ENCODE measurements at places on chromosomes 3 and 15. TPM values are rescaled to one million over a fixed set of nuclear protein-coding genes. Genes with fewer than 3 reads are reported as not detected.

Gene THBS1
- 173 TPM for polyA plus RNA-seq

Gene FMN1
- polyA plus RNA-seq = 1.5 TPM

GRCh38 chr3:136979204-136979603, 21.4 kb downstream of the IL20RB start:
- no peak for DNase-seq

DNA sequence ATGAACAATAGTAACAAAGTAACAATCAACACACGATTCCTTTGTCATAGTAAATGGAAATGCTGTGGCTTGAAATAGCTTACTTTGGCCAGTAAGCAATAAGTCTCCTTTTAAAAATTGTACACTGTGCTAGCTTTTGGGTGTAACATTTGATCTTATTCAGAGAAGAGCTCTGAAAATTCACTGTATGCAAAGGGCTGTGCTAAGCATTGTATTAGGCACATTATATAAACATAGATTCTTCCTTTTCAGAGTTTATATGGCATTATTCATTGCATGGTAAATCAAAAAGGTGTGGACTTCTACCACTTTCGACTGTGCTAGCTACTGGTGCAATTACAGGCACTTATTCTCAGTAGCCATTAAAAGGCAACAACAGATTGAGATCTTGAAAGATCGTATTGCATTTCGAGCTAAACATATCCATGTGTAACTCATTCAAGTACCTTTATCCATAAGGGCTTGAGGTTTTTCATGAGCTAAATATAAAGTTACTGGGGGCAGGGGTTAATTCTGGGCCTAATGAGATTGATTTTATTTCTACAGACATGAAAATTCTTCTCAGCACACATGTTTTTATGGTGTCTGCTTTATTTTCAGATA, 246.8 kb downstream of the NR1D2 start:
- no peak for DNase-seq

GRCh38 chr15:73485372-73485771, 42.4 kb downstream of the REC114 start:
- no peak for DNase-seq

Gene SI
- polyA plus RNA-seq = not detected

- DNase-seq = no peak
Observed at GRCh38 chr3:42655980-42656679, 2.6 kb downstream of the ZBTB47 start.

Gene CAPN7
- 55.9 TPM for polyA plus RNA-seq

GRCh38 chr15:76282465-76282864, 28.8 kb downstream of the ETFA start:
- DNase-seq = no peak

DNA sequence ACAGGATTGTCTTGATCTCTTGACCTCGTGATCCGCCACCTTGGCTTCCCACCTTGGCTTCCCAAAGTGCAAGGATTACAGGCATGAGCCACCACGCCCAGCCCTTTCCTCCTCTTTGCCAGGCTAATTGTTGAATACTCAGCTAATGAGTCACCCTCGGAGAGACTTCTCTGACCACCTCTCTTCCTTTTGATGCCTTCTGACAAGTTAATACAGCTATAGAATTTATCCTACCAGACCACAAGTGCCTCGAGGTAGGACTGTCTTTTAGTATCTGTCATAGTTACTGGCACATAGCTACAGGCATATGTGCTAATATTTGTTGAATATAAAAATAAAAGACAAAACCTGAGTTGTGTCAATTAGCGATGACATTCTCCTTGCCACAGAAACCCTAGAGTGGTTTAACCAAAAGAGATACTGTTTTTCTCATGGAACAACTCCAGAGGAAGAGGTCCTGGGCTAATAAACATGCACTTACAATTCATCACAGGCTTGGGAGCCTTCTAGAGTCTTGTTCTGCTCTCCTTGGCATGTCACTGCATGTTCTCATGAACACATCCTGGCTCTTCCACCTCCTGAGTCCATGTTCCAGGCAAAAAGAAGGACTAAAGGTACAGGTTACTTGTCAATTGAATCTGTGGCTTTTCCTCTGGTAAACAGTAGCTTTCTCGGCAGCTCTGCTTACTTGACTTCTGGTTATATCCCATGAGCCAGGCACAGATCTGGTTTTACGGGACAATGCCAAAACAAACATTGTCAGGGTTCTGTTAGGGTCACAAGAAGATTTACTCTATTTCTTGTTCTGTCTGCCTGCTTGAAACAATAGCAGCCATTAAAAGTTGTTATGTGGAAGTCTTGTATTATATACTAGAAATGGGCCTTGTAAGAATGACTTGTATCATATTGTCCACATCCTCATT, 332.3 kb downstream of the THSD4 start:
- no peak for DNase-seq

Gene LYZL4
- not detected for polyA plus RNA-seq

Gene IGSF11
- polyA plus RNA-seq = 4.9 TPM

DNA sequence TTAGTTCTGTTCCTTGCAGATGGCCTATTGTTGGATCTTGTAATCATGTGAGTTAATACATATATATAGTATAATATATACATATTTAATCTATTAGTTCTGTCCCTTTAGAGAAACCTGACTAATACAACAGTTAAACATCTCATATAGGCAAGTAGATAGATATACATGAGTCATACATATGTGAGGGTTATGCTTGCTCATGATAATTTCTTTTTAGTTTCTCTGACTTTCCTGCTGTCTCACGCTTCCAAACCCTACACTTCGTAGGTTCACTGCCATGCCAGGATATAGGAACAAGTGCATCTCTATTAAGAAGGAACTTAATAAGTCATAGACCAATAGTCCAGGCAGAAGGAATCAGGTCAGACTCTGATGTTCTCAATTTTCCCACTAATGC, 16.8 kb upstream of the CLDN16 start:
- DNase-seq = no peak

- DNase-seq = no peak
Observed at GRCh38 chr15:90845201-90845949, 23.0 kb upstream of the FURIN start.

DNA sequence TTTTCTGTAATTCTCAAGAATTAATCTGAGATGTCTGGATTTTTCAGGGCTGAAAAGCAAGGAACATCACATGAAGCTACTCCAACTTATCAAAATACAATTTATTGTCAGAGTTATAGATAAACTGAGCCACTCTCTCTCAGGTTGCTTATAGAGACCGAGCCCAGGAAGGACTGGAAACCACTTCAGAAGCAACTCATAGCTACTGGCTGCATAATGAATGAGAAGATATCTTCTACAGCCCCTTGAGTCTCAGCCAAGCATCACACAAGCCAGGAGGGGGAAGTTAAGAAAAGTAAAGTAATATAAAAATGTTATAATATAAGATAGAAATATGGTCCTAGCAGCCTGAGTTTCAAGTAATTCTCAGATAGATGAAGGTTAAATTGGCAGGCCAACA, 186.0 kb downstream of the TNIK start:
- no peak for DNase-seq

Gene GREM1
- 0.56 TPM for polyA plus RNA-seq

Gene RHOV
- 1.4 TPM for polyA plus RNA-seq

- DNase-seq = no peak
Observed at GRCh38 chr3:133230195-133230594, 169.7 kb upstream of the BFSP2 start.

GRCh38 chr3:78729946-78730345, 1037.9 kb downstream of the ROBO1 start:
- DNase-seq = no peak

Gene PLCL2
- 18.8 TPM for polyA plus RNA-seq

DNA sequence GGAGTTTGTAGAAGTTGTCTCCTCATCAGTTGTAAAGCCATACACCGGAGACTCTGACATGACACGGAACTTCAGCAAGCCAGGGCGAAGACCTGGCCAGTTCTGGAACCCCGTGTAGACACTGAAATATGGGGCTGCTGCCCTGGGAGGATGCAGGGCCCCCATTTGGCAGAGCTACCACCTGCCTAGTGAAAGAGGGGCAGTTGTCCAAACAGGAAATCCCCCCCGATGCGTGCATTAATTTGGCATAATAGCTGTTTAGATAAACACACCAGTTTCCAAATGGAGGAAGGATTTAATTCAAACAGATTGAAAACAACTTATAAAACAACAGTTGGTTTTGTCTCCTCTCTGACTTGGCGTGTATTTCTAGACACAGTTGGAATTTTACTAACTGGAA, 357.2 kb downstream of the GABRG3 start:
- no peak for DNase-seq

DNA sequence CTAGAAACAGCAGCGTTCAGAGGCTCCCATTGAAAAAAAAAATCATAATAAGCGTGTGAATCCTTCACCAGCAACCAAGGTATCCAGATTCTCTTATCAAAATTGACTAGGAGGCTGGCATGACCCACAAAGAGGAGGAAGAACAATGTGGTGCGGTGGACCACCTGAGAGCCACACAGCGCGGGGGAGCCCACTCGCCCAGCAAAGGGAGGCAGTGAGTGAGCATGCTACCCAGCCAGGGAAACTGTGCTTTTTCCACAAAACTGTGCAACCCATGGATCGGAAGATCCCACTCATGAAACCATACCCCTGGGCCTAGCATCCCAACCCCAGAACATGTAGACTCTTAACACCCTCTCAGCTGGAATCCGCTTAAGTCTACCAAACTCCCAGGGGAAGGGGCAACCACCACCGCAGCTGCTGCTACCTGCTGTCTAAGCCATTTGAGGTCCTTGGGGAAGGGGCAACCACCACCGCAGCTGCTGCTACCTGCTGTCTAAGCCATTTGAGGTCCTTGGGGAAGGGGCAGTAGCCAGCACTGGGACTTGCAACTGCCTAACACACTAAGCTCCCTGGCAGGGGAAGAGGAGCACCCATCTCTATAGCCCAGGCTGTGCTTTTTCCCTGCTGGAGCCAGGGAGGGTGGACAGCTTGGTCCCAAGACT, 102.8 kb upstream of the CLDN18 start:
- DNase-seq = no peak

DNA sequence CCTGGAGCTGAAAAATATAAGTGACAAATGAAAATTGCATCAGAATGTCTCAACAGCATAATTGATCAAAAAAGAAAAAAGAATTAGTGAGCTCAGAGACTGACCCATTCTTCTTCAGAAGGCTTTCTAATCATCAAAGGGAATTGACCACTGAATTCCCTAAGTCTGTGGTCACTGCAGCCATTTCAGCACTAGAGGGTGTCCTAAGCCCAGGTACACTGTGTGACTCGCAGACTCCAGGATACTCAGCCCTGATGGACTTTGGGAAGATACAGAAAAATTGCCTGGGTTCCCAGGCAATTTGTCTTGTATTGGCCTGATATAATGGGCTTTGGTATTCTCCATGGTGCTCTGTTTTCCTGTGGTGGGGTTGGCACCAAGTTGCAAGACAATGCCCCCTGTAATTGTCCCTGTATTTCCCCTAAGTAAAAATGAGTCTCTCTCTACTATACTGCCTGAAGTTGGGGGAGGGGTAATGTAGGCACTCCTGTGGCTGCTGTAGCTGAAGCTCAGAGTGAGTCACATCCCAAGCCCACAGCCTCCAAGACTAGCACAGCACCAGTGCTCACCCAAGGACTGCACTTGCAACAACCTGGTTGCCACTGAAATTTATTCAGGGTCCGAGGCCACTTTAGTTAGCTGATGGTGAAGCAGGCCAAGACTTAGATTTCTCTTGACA, 256.0 kb upstream of the STAC start:
- DNase-seq = no peak

- DNase-seq = no peak
Observed at GRCh38 chr3:49462222-49462621, 7.8 kb upstream of the DAG1 start.

Gene DUOXA2
- polyA plus RNA-seq = not detected

DNA sequence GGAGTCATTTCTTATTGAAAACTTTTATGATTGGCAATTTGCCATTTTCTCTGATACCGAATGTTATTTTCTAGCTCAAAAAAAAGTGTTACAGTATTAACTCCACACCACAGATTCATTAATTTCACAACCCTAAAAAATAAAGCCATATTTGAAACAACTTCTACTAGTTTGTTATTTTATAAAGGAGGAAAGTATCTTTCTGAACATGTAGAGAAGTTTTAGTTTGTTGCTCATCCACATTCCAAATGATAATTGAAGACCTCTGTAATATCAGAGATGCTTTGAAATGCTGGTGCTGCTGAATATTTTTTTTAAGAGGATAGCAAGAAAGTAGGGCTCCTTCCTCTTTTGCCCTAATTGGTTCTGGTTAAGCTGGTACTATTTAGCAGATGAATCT, 1.9 kb downstream of the VGLL3 start:
- DNase-seq = no peak

- no peak for DNase-seq
Observed at GRCh38 chr3:8069471-8069870, 432.2 kb upstream of the LMCD1 start.

- no peak for DNase-seq
Observed at GRCh38 chr3:171028779-171029232, 2.3 kb upstream of the SLC2A2 start.

Gene STAC
- polyA plus RNA-seq = 5.3 TPM

- DNase-seq = no peak
Observed at GRCh38 chr15:81339321-81339720, 15.4 kb upstream of the STARD5 start.

DNA sequence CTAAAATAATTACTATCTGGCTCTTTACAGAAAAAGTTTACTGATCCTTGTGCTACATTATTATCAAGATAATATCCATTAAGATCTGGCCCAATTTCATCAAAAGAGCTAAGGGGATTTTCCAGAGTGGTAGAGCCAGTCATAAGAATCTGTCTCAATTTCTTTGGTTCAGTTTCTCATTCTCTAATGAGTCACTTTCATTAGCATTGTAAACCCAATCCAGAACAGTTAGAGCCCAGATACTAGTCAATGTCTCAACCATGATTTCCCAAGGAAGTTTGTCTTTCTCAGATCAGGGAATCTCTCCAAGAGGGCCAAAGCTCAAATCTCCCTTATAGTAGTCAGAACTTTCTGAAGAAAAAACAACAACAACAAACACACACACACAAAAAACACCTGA, 131.1 kb upstream of the PPP2R3A start:
- DNase-seq = no peak

Gene DNAJA4
- polyA plus RNA-seq = 21.2 TPM

- DNase-seq = peak; percentile 92
Observed at GRCh38 chr15:90994417-90995311, at the start of gene PRC1. Gene PRC1 (minus strand): TSS chr15:90994535. CDS start chr15:90994417, 118 bp downstream.

- no peak for DNase-seq
Observed at GRCh38 chr15:101803209-101803608, at the start of gene OR4F6. Gene OR4F6 (plus strand): TSS chr15:101803509. CDS start chr15:101805720, 2,211 bp downstream.
